Activated CD4-positive, CD25-positive, alpha-beta regulatory T cell treated with anti-CD3 and anti-CD28 coated beads, Interleukin-2, amount 50 U/mL, for 72 hours (primary cell): ENCODE measurements at places on chromosomes 3 and 15.

GRCh38 chr3:148750296-148750695, 52.6 kb downstream of the AGTR1 start:
- DNase-seq, result no peak

GRCh38 chr3:34056951-34057390, 258.5 kb downstream of the PDCD6IP start:
- no peak for DNase-seq

- no peak for DNase-seq
These were observed 16.4 kb downstream of the EHD4 start for GRCh38 chr15:41955807-41956525.

GRCh38 chr3:110343376-110343775, 728.2 kb upstream of the NECTIN3 start:
- DNase-seq, result no peak

DNA sequence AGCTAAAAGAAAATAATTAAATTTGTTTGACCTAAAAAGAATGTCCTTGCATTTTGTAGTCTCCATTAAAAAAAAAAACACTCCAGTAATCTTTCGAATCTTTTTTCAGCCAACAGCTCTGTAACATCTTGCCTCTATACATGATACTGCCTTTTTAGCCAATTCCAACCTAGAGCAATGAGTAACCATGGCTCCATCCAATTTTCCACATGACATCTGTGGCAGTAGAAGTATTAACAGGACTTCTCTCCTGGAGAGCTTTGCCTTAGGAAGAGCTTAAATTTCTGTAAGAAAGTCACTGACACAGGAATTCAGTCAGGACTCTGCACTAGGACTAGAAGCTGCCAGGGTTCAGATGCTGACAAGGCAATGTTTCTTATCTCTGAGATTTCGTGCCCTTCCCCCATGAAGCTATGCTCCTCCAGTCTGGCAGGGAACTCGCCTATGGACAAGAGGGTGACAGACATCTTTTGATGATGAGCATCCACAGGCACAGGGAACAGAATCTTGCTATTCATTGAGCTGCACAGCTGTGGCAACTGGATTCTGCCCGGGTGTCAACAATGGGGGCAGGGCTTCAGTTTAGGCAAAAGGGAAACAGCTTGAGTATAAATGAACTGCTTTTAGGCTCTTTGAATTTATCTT, 81.8 kb downstream of the ALCAM start:
- DNase-seq, result no peak

GRCh38 chr15:77897896-77898406, 179.6 kb downstream of the TBC1D2B start:
- no peak for DNase-seq

DNA sequence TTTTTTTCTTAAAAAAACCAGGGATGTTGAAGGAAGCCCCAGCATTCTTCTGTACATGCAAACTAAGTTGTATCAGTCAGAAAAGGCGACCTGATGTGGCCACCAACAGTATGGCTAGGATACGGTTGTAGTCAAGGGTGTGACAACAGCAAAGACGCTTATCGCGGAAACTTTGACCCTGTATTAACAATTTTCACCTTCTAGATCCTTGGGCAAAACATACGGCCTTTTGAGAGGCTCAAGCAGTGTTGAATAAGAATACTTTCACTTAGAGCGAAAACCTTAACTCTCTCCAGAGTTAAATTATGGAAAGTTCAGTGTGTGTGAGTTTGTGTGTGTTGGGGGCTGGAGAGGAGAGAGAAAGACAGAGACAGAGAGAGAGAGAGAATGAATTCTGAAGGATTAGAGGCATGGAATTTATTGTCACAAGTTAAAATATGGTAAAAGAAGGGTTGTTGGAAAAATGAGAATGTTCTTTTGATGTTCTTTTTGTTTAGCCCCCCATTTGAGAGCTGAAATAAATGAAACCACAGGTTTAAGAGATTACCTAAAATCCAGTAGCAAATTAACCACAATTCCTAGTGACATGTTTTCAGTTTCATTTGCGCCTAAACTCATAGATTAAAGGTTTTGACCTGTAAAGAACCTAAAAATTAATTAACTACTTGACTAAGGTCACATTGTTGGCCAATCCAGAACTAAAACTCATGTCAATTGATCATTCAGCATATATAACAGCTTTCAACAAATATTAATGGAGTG, 9.2 kb downstream of the ALCAM start:
- DNase-seq, result no peak

DNA sequence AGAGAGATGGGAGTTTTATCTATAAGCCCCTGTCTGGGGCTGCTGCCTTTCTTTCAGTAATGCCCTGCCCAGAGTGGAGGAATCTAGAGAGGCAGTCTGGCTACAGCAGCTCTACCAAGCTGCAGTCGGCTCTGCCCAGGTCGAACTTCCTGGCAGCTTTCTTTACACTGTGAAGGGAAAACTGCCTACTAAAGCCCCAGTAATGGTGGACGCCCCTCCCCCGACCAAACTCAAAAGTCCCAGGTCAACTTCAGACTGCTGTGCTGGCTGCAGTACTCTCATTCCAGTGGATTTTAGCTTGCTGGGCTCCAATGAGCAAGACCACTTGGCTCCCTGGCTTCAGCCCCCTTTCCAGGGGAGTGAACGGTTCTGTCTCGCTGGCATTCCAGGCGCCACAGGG, 65.9 kb upstream of the RARB start:
- DNase-seq, result no peak

DNA sequence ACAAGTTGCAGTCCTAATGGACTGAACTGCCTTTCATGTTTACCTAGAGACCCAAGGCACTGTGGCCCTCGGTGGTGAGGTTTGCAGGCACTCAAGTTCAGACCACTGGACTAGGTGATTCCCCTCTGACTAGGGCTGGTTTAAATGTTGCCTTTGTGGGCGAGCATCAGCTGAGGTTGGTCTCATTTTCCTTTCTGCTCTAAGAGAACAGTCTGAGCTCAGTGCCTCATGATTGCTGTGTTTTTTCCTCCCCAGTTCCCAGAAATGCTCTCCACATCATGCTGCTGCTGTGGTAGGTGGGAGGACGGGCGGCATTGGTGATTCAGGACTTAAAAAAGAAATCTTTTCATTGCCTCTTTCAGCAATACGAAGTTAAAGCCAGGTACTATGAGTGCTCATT, 237.2 kb downstream of the MBNL1 start:
- DNase-seq, result no peak

DNA sequence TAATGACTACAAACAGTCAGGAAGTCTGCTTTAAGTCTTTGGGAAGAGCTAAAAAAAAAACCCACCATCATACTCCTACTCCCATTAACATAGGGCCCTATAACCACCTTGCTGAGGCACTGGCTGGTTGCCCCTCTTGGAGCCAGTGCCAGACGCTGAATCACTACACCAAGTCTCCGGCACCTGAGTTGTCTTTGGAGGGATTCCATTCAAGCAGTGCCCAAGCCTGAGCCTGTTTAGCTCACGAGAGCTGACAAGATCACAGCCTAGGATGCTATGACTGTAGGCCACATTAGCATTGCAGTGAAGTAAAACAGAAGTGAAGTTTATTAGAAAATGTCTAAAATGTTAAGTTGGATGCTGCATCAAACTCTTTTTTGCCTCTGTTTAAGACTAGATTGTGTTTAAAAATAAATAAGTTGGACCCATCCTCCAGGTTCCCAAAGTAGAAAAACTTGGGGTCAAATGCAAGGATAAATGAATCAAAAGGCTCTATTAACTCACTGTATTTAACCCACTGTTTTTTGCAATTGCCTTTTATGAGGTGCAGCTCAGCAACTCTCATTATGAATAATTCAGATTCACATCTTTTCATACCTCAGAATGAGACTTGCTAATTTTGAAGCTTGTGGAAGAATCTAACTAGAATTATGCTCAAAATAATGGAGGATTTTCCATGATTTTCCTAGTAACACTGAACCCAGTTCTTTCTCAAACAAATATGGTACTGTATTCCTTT, 461.9 kb downstream of the FOXP1 start:
- no peak for DNase-seq

DNA sequence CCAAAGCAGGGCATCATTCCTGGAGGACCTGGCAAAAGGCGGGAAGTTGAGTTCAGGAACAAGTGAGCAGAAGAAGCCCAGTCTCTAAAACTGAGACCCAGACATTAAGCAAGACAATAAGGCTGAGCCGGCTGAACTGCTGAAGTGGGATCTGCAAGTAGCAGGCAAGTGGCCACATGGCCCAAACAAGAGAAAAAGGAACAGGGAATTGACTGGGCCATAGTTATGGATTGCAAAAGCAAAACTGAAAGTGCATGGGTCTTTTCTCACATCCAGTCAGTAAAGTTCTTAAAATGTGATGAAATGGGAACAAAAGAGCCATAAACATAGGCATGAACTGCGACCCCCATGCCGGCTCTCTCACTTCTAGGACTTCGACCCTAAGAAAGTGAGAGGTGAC, 101.2 kb downstream of the SCN11A start:
- no peak for DNase-seq

GRCh38 chr3:188842639-188843038, 329.1 kb upstream of the TPRG1 start:
- DNase-seq, result no peak

GRCh38 chr3:22885574-22886341, 317.4 kb upstream of the UBE2E2 start:
- no peak for DNase-seq

GRCh38 chr3:187568171-187568570, 102.0 kb downstream of the SST start:
- DNase-seq, result no peak

- no peak for DNase-seq
These were observed 69.6 kb downstream of the RYR3 start for GRCh38 chr15:33380406-33380805.

DNA sequence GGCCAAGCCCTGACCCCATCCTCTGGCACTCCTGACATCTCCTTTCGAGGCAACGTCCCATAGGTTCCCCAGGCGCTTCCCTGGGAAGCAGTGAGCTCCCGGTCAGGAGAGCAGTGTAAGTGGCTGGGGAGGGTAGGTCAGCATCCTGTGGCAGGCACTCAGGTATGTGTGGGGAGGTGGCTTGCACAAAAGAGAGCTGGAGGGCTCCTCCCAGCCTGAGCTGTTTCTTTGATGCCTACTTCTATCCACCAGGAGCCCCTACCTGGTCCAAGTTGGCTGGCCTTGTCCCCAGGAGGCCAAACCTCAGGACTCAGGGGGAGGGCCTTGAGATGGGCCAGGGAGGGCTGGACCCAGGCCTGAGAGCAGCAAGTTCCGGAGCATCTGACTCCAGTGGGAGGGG, 31.7 kb upstream of the LINGO1 start:
- DNase-seq, result no peak

DNA sequence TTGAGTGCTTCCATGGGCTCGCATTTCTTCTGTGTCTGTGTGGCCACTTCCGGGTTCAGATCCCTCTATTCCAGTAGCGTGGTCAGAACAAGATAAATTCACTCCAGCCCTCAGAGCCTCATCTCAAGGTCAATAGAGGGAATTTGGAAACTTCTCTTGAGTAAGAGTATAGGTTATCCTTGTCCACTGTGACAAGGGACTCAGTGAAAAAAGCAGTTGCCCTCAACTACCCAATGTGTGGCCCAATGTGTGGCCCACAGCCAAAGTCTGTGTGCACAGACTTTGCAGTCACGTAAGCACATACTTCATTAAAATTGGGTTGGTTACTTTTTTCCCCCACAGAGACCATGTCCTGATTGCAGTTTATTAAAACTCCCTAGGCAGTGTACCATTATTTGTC, 305.6 kb upstream of the SEMA6D start:
- DNase-seq, result no peak

GRCh38 chr3:9951962-9952805, at the start of gene PRRT3:
PRRT3 (minus strand) TSS chr3:9952408; CDS start chr3:9950115, 2,293 bp downstream.
- peak; percentile 58 for DNase-seq
